M059J (cell line): ENCODE measurements at places on chromosomes 12 and 14. TPM values are rescaled to one million over a fixed set of nuclear protein-coding genes. Genes with fewer than 3 reads are reported as not detected.
A peak's percentile ranks its signal among the peaks of the same experiment; 100 is the strongest.

Gene BCAT1
- total RNA-seq = 31.2 and 33.7 TPM in 2 replicates

Gene NTF3
- total RNA-seq = 1.5 and 1.7 TPM in 2 replicates

Gene OR4E2
- total RNA-seq = not detected in 2 replicates

Gene SPSB2
- 6.1 and 7.7 TPM in 2 replicates for total RNA-seq

Gene CMKLR1
- total RNA-seq = 0.05 TPM in 1 of 2 replicates, not detected in the other

Gene SLC15A5
- not detected in 2 replicates for total RNA-seq

Gene TSPAN19
- not detected in 2 replicates for total RNA-seq

Gene KRT83
- total RNA-seq = 0.22 TPM in 1 of 2 replicates, not detected in the other

Gene HOXC11
- total RNA-seq = 1.7 and 1.9 TPM in 2 replicates

Gene MSI1
- total RNA-seq = not detected in 2 replicates

Gene RERGL
- total RNA-seq = not detected in 2 replicates

DNA sequence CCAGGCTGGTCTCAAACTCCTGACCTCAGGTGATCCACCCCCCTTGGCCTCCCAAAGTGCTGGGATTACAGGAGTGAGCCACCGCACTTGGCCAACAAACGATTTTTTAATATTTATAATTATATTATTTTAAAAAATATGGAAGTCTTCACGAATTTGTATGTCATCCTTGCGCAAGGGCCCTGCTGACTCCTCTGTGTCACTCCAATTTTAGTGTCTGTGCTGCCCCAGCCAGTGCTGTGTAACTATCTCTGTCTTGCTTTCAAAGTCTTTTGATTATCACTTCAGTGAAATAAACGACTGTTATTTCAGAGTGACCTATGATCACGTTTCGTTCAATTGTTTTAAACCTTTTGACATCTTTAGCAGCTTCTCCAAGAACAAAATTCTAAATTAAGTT, 13.1 kb upstream of the MMP17 start:
- DNase-seq = no peak

GRCh38 chr12:94621662-94622359, 28.5 kb downstream of the TMCC3 start:
- peak; percentile 85 for DNase-seq

GRCh38 chr12:118288174-118288573, 84.5 kb downstream of the TAOK3 start:
- no peak for DNase-seq

- DNase-seq = no peak
Observed at GRCh38 chr12:63304887-63305316, 153.9 kb upstream of the AVPR1A start.

GRCh38 chr14:81511111-81511904, 22.3 kb downstream of the SEL1L start:
- DNase-seq = no peak

- peak; percentile 85 for DNase-seq
Observed at GRCh38 chr12:60394665-60395064, 798.8 kb downstream of the SLC16A7 start.

DNA sequence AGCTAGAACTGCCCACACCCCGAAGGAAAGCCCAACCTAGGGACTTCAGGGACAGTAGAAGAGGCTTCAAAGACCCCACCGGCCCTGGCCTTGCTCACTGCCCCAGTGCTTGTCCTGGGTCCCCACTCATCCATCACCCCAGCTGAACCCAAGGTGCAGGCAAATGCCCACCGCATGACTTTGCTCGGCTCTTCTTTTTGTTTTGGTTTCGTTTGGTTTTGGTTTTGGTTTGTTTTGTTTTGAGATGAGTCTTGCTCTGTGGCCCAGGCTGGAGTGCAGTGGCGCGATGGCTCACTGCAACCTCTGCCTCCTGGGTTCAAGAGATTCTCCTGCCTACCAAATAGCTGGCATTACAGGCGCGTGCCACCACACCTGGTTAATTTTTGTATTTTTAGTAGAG, 9.0 kb downstream of the CCDC85C start:
- DNase-seq = peak; percentile 56

DNA sequence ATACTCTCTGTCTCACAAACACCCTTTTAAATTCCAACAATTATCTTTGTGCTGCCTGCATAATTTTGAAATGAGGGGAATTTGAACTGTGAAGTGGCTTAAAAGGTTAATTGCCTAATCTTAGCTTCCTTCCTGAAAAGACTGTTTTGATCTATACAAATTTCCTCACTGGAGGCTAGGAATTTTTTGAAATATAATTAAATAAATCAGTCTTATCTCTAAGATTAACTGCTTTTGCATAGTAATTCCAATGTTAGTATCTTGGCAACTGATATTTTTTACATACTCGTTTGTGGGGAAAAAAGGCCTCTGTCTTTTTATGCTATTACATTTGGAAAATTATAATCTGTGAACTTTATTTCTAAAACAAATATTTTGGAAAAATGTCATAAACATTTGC, 498.5 kb downstream of the TMTC2 start:
- DNase-seq = no peak

DNA sequence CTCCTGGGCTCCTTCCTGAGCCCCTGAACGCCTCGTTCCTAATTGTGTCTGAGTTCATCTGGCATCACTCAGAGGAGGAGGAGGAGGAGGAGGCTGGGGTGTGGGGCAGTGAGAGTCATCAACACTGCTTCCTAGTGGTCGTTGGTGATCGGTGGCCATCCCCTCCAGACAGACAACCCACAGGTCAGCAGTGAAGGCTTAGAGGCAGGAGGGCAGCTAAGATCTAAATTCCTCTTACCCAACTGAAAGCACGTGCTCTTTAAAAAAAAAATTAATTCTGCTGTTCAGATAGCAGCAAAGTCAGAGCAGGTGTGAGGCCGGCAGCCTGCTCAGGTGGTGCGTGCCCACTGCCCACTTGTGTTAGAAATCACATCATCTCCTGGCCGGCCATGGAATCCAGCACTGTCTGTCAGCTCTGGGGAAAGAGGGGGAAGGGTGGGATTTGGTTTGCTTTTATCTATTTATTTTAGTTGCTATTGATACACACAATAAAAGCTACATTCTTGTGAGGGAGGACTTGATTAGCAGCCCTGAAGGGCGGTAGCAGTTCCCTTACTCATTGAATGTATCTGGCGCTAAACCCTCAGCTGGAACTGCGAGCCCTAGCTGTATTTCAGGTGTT, 46.6 kb downstream of the PPP2R5C start:
- DNase-seq = peak; percentile 9

DNA sequence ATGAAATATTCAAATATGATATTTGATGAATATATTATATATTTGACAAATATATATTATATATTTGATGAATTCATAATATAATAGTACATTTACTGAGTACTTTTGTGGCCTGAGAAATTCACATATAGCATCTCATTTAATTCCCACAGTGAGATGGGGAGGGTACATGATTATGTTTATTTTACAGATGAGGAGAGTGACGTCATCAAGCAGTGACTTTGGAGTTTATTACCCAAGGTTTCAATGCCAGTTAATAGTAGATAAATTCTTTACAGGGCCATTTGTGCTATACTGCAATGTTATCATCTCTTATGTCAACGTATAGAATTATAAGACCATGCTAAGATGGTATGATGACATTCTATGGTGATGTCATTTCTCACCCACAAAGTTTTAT, 352.7 kb downstream of the TMTC2 start:
- DNase-seq = no peak

DNA sequence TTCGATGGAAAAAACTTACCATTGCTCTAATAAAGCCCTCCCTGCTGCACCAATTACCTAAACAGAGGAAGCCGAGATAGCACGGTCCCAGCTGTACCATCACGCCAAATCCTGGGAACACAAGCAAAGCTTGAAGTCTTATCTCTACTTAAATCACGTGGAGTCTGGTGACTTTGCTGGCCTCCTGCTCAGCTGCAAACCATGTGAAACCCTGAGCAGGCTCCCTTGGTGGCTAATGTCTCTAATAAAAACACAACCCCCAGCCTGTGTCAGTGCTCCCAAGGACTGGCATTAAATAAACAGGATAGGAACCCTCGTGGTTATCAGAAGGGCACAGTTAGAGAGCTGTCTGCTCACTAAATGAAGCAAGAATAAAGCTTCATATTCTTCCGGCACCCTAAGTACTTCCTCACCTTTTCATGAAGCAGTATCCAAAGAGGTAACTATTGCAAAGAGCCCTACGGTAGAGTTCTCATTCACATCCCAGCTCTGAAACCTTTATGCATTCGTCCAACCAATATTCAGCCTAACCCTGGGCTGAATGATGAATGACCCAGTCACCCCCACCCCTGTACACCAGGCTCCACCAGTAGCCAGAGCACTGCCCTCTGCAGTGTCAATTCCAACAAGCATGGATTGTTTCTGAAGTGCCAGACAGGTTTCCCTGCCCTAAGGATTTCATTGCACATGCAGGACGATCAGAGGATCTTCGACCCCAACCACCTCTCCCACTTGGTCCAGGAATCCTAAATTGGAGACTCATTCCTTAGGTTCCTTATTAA, 452.7 kb upstream of the TMPO start:
- no peak for DNase-seq

DNA sequence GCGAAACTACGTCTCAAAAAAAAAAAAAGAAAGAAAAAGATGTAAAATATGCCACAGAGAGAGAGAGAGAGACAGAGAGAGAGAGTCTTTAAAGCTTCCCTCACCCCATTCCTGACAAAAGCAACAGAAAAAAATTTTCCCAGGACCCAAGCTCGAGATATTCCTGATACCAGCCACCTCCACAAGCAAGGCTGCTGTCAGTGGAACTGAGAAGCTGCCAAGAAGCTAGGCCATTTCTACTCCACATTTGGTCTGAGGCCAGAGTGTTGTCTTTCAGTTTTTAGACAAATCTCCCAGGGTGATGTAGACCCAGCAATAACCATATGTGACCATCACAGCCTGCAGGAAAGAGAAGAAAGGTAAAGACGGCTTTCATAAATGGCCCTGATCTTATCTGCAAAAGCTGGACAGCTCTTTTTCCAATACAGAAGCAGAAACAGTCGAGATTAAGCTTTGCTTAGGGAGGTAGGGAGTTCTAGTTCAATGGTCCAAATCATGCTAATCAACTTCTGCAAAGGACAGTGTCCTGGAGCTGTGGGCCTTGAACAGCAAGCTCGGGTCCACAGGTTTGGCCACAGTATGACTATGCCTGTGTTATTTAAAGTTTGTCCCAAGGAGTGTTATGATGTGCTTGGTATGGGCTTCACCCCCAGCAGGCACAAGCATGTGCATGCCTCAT, 130.3 kb upstream of the NUDT4 start:
- no peak for DNase-seq

DNA sequence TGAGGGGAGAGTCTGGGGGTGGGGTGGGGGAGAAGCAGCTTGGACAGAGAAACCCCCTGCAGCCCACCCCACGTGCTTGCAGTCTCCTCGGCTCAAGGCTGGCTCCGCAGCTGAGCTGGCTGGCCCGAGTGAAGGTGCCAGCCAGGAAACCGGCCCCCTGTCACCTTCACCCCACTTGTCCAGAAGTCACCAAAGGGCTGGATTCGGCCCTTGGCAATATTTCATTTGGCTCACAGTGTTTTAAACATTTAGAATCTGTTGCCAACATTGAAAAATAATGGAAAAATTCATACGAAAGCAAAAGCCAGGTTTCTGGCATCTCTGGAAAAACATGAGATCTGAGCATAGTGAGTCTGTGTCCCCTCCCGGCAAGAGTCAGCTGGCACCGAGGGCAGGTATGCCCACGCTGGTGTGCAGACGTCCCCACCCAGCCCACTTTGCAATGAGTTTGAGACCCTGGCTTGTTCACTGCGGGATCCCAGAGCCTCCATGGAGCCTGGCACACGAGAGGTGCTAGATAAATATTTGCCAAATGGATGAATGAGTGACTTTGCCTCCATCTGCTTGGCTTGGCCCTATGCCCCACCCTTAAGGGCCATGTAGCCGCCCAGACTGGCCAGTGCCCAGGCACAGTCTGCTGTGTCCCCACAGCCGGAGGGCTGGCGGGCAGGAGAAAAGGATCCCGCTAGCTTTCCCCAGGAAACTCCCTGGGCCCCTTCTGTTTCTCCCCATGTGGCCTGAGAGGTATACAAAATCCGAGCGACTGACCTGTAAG, 18.2 kb downstream of the MSI1 start:
- no peak for DNase-seq

DNA sequence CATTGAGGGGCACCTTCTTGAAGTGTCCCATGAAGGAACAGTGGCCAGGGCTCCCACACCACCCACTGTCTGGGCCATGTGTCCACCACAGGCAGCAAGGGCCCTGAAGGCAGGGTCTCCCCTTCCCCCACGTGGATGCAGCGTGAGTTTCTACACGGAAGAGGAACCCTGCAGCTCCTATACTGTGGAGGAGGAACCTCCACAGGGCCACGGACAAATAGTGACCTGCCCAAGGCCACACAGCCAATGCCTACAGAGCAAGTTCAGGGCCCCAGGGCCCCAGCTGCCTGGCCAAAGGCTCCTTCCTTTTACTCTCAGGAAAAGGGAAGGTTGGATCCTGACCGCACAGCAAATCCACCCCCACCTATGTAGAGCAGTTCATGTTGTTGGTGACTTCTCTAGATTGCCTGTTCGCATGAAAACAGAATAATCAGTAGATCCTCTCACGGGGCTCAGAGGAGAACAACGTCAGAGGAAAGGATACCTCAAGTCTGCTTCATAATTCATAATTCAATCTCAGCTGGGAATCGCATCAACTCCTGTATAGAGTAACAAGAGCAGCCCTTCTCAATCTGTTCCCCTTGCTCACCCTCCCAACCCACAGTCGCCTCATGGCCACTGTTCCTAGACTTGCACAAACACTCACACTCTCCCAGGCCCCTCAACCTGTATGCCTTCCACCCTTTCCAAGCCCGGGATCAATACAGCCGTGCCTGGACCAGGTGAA, 11.1 kb upstream of the KRT73 start:
- no peak for DNase-seq

GRCh38 chr14:97426776-97427175, 629.6 kb downstream of the VRK1 start:
- no peak for DNase-seq

- no peak for DNase-seq
Observed at GRCh38 chr14:58690801-58691516, 53.2 kb downstream of the DACT1 start.
